CD4-positive, alpha-beta T cell treated with Interferon alpha-2 for 1 hour (primary cell): ENCODE measurements at places on chromosomes 3 and 15.

DNA sequence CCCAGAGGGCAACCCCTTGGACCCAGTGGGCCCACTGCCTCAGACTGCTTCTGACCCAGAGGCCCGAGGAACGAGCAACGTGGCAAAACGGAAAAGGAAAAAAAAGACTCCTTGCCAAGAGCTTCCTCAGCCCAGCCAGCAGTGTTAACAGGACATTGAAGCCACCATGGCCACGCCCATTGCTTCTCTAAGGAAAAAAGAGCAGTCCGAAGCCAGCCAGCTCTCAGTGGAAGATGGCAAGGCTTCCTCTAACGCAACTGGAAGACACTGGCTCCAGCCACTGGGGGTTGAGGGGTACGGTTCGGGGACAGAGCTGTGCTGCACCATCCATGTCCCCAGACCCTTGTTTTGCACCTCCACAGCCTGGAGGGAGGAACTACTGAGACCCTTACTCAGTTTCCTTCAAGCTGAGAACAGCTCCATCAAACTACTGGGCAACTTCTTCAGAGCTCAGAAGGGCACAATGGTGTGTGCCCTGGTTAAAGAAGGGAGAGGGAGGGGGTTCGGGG lies 10.7 kb downstream of the BMF start:
- DNase-seq = no peak

- DNase-seq = no peak
These were observed 120.0 kb downstream of the ATG7 start for GRCh38 chr3:11392014-11392859.

- no peak for DNase-seq
These were observed 157.5 kb downstream of the NUP210 start for GRCh38 chr3:13262493-13263211.

DNA sequence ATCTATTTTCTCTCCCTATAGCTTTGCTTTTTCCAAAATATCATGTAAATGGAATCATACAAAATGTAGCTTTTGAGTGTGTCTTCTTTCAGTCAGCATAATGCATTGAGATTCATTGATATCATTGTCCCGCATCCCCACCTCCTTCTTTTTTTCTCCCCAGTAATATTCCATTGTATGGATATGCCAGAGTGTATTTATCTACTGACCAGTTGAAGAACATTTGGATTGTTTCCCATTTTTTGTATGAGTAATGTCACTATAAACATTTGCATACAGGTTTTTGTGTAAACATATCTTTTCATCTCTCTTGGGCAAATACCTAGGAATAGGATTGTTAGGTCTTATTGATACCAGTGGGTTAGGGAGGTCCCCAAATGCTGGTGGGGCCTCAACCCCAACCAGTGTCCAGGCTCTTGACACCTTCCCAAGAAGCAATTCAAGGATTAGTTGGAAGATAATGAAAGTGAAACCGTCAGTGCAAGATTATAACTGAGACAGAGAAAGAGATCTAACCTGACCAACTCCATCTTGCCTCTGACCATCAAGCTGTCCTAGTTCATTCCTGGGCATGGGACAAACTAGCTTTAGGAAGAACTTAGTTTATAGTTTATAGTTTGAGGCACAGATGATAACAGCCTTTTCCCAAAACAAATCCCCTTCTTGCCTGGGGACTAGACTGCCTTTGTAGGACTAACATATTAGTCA lies 7.4 kb upstream of the SLC33A1 start:
- no peak for DNase-seq

- peak; percentile 44 for DNase-seq
These were observed at the start of gene SCG3 for GRCh38 chr15:51681303-51681963. Gene SCG3 (plus strand): TSS chr15:51681503. CDS start chr15:51681756, 253 bp downstream.

DNA sequence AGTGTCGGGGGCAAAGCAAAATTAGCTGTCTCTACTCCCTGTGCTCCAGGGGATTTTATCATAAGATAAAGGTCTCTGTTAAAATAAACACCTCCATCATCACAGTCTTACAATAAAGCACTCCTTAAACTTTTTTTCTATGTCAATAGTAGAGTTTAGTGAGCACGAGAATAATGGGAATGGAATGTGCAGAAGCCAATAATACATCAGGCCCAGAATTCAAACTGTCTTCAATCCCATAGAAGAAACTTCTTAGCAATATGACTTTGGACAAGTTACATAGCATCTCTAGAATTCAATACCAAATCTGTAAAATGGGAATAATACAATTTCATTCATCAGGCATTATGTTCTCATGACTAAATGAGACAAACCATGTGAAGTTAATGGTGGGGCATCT lies 49.0 kb upstream of the EPHA3 start:
- no peak for DNase-seq

- no peak for DNase-seq
These were observed 146.0 kb downstream of the NUP210 start for GRCh38 chr3:13274125-13274524.

- peak; percentile 54 for DNase-seq
These were observed 54.7 kb downstream of the FAM81A start for GRCh38 chr15:59492389-59493377.

GRCh38 chr3:17986348-17986816 lies 244.0 kb upstream of the TBC1D5 start:
- no peak for DNase-seq

DNA sequence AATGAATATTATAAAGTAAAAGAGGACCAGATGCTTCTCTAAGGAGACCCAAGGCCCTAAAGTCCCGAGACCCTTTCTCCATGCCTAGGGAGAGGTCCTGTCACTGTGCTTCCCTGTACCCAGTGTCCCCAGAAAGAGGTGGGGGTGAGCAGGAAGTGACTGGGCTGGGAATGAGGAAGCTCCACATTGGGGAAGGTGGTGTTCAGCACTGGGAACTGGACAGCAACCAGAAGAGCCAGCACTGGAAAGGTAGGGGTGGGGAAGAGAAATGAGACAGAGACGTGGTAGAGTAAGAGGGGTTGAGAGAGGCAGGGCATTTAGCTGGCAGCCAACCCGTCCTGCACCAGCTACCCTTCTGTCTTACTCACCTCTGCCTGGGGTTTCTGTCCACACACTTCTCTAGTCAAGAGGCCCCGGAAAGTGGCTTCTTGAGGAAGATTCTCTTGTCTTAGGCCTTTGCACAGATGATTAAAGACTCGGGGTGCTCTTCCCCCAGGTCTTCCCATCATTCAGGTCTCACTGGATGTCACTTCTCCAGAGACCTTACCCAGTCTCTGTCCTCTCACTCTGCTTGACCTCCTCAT lies 12.2 kb downstream of the RRP9 start:
- DNase-seq = no peak

DNA sequence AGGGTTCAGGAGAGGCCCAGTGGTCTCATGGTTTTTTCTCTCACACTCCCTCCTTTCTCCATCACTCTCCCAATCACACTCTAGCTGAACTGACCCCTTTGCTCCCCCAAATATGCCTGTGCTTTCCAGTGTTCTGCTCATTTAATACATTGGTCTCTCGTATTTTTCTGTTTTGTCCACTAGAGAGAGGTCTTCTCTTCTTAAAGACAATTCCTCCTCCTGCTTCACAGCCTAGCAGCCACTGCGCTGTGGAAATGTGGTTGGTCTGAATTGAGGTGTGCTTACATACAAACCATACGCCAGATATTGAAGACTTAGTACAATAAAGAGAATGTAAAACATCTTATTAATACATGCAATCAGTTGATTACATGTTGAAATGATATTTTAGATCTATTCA lies 60.6 kb upstream of the XCR1 start:
- peak; percentile 41 for DNase-seq

DNA sequence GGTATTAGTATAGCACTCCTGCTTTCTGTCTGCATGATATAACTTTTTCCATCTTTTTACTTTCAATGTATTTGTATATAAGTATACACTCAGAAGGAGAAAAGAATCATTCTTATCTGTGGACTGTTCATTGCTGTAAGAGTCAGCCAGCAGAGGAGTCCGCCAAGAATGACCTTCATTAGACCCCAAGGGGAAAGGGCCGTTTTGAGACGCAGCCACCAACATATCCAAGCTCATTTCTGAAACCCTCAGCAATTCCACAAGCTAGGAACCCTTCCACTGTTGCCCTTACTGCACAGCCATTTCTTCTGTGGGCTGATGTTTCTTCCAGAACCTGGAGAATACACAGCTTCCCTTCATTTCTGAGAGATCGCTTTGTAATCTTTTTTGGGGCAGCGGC lies 301.8 kb downstream of the ADAMTS17 start:
- no peak for DNase-seq

- DNase-seq = peak; percentile 57
These were observed 56.7 kb upstream of the BLM start for GRCh38 chr15:90660195-90660998.

DNA sequence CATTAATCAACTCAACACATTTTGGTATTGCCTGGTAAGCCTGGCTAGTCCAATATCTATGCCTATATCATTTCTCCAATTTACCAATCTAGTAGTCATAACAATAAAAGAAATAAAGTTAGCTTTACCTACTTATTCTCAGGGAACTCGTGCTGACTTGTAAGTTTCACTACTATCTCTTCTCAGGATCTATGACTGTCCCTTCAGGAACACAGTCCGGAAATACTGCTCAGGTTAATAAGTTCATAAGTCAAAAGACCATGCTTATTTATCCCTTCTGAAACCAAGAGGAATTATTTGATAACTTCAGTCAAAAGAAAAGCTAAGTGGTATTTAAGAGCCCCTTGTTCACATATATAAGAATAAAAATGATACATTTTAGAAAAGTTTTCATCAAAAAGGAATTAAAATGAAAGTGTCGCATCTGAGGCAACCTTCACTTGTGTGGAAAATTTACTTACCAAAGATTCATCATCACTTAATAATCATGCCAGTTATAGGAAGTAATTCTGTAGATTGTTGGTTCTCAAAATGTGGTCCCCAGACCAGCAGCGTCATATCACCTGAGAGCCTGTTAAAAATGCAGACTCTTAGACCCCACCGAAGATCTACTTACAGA lies 15.5 kb upstream of the THRB start:
- DNase-seq = no peak

GRCh38 chr15:81752546-81752942 lies 293.3 kb downstream of the MEX3B start:
- no peak for DNase-seq

DNA sequence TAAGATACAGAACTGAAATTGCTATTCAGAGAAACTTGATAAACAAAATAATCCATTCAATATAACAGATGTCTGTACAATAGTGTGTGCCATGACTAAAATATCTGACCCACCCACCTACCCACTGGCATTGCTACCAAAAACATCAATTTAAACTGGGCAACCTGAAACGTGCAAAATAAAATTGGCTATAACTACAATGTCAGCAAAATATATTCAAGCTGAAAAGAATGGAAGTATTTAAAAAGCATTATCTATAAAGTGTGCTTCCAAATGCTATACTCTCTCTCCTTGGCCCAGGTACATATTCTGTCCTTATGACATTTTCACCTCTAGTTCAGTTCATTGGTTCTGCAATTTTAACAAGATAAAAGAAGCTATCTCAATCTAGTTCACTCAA lies 379.6 kb upstream of the ATP11B start:
- no peak for DNase-seq

GRCh38 chr3:180036092-180036670 lies 556 bp downstream of the PEX5L start:
- DNase-seq = no peak

GRCh38 chr3:53970661-53971060 lies 79.0 kb upstream of the SELENOK start:
- DNase-seq = no peak

DNA sequence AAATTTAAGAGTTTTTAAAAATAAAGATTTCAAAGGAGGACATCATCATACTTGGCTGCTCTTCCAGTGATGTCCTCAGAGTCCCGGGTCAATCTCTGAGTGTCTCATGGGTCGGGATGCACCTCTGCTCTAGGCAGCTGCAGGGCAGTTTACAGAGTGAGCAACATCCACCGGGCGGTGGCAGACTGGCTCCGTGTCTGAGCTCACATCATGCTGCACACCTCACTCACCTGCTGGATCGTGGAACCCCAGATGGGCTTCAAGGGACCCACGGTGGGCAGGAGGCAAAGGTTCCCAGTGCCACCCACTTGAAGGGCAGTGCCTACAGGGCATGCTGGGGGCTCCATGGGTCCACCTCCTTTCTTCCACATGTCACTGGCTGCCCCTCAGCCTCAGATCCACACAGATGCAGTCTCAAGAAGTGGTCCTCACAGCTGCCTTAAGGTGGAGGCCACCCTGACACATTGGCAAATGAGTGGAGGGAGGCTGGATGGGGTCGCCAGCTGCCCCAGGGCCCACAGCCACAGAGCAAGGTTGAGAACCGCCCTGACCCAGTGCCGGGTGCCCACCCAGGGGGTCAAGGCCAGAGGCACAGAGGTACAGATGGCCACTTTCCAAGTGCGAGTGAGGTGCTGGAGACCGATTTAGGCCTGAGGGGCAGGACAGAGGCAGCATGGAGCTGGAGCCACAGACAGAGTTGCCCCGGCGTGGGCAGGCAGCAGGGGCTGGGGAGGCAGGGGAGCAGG lies 25.2 kb downstream of the CYFIP1 start:
- no peak for DNase-seq

DNA sequence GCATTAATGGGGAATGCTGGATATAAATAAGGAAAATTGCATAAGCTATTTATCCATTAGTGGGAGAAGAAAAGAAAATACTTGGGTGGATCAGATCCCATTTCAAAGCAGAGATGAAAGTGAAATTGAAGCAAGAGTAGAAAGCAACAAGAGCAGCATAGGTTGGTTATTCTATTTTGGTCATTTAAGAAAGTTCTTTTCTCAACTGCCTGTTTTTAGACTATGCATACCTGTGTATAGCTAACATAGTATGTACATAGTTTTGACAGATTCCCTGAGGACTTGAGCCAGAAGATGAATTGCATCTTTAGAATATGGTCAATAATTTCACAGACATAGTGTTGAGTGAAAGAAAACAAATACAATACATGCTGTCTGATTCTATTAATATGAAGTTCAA lies 29.0 kb upstream of the DENND4A start:
- no peak for DNase-seq

DNA sequence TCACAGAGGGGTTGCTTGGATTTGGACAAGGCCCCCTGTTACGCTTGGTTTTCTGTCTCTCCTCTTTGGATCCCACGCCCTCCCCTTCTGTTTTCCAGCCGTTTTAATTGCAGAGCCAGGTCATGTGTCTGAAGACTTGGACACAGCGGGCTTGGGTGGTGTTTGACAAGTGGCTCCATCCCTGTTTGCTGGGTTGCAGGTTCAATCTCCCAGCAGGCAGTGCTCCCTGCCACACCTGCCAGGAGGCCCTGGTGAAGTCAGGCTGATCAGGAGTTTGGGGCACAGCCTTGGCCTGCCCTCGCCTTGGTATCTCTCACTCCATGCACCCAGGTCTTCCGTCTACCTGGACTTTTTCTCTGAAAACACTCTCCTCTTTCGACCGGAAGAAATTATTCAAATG lies 59.0 kb downstream of the PLXNA1 start:
- no peak for DNase-seq

DNA sequence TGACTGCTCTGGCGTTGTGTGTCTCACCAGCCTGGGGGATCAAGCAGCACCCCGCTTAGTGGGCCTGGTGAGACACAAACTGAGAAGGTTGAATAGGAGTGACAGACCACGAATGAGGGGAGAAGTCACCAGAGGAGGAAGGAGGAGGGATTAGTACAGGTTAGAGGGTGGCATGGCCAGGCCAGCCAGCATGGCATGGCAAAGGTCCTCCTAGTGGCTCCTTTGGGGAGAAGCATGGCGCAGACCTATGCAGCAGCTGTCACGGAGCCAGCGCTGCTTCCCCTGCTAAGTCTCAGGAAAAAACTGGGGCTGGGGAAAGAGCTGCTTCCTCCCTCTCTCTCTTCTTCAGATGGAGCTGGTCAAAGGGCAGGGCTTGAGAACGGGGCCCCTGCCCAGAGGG lies 48.6 kb downstream of the ZDHHC3 start:
- DNase-seq = no peak

- no peak for DNase-seq
These were observed 185.2 kb downstream of the SHOX2 start for GRCh38 chr3:157920822-157921700.

- DNase-seq = no peak
These were observed 141.2 kb downstream of the NUP210 start for GRCh38 chr3:13278783-13279531.
